ENCODE measurements at places on chromosomes 13 and 19. TPM values are rescaled to one million over a fixed set of nuclear protein-coding genes. Genes with fewer than 3 reads are reported as not detected.

DCLK1 gene
- polyA plus RNA-seq = 6.2 TPM

GTF2F2 gene
- 28.3 TPM for polyA plus RNA-seq

CYP2A7 gene
- not detected for polyA plus RNA-seq

PLEKHG2 gene
- polyA plus RNA-seq = 89.6 TPM

MTUS2 gene
- polyA plus RNA-seq = 1.7 TPM

KLF1 gene
- polyA plus RNA-seq = 0.44 TPM

SIGLEC5 gene
- polyA plus RNA-seq = not detected

SMIM44 gene
- 0.33 TPM for polyA plus RNA-seq

FCER2 gene
- 0.15 TPM for polyA plus RNA-seq

SLC6A16 gene
- 2.8 TPM for polyA plus RNA-seq

LILRB5 gene
- 2.1 TPM for polyA plus RNA-seq

FFAR3 gene
- 0.10 TPM for polyA plus RNA-seq

LSM4 gene
- polyA plus RNA-seq = 80.4 TPM
